ENCODE measurements at places on chromosomes 11 and 22.

- DNase-seq = no peak
Observed at GRCh38 chr22:32617903-32618302, 143.3 kb downstream of the FBXO7 start.

DNA sequence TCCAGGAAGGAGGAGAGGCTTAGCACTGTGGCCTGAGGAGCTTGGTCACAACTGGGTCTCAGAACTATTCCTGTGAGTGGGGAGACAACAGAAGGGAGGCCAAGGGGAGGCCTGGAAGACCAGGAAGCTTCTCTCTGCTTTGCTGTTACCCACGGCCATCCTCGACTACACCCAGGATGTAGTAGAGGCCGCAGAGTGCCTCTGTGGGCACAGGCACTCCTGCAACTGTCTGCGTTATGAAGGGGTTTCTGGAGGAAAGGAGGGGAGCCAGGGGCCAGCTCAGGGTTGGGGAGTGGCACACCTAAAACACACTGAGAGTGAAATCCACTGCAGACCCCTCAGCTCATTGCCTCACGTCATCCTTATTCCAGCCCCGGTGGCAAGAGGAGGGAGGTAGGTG lies 3.8 kb upstream of the MFRP start:
- no peak for DNase-seq

GRCh38 chr11:3964056-3964455 lies 108.6 kb downstream of the STIM1 start:
- DNase-seq = no peak

GRCh38 chr22:27919942-27920755 lies 1.1 kb upstream of the PITPNB start:
- no peak for DNase-seq

DNA sequence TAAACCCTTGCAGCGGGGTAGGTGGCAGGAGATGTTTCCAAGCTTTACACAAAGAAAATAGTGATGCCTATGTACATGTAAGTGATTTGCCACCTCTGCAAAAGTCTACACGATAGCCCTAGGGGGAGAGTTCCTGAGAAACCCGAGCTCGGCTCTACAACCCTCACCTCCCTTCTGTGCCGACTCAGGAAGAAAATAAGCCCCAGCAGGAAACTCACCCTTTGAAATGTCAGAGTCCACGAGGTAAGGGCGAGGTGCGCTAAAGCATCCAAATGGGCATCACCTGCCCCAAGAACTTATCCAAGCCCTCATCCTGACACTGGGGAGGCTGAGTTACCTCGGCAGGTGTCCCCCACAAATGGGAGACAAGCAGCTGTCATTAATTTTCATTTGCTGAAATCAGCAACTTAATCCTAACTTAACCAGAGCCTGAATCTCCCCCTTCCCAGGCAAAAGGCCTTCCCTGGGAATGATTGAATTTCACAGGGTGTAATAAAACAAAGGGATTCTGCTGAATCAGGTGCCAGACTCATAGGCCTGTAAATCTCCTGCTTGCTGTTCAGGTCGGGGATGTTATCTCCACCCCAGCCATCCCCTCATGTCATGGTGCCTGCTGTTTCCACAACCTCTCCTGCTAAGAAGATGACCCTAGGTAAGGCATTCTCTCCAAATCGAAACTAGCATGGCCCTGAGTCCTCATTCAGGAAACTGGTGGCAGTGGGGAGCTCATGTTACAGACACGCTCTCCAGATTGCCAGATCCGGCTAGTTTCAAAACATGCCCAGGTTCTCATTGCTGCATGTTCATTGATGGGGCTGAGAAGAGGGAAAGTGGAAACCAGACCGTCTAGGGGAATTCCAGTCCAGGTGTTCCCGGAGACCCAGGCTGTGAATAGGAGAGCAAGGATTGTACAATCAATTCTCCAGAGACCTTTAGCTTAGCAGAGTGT lies 105.3 kb upstream of the KIRREL3 start:
- DNase-seq = peak; percentile 95

DNA sequence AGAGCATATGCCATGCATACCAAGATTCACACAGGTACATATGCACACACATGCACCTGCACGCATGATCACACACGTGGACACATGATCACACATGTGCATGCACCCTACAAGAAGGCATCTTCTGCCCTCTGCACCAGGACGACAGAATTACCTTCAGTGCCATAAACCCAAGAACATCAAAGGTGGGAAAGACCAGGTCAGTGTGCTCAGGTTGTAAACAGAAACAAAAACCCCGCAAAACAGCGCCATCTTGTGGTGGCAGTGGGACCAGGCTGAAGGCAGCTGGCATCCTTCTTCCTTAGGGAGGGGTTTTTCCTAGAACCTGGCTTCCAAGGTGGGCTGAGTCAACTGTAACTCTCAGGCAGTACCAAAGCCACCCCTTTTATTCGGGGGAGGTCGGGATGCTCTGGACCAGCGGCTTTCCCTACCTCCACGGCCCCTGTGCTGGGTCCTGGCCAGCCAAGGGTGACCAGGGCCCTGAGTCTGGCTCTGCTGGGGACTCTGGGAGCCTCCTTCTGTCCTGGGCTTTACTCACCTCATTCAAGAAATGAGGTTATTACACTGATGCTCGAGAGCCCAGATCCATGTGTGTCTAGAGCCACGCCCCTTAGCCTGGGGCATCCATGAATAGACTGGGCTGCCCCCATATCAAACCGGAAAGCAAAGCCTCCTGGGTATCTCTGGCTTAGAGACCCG lies 69.4 kb upstream of the FGF3 start:
- DNase-seq = no peak

GRCh38 chr11:61978703-61979661 lies 11.5 kb upstream of the FTH1 start:
- DNase-seq = no peak

GRCh38 chr22:20638507-20638870 lies 131.1 kb downstream of the MED15 start:
- DNase-seq = no peak

- no peak for DNase-seq
Observed at GRCh38 chr22:26463101-26463661, 20.4 kb downstream of the HPS4 start.

GRCh38 chr11:112403432-112403831 lies 142.8 kb upstream of the PLET1 start:
- no peak for DNase-seq

- no peak for DNase-seq
Observed at GRCh38 chr22:41177622-41178424, 27.3 kb upstream of the L3MBTL2 start.

GRCh38 chr22:42300259-42301076 lies 30.0 kb upstream of the TCF20 start:
- DNase-seq = no peak

DNA sequence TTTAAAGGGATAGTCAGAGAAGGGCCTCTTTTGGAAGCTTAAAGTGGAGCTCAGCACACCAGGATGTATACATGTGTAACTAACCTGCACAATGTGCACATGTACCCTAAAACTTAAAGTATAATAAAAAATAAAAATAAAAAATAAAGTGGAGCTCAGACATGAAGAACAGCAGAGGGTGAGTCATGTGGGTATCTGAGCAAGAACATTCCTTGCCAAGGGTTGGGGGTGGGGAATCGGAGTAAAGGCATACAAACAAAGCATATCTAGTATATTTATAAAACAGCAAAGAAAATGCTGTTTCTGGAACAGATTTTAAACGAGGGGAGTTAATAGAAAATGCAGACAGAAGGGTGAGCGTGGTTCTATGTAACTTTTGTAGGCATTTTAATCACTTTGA lies 562.6 kb upstream of the ANO3 start:
- DNase-seq = no peak

DNA sequence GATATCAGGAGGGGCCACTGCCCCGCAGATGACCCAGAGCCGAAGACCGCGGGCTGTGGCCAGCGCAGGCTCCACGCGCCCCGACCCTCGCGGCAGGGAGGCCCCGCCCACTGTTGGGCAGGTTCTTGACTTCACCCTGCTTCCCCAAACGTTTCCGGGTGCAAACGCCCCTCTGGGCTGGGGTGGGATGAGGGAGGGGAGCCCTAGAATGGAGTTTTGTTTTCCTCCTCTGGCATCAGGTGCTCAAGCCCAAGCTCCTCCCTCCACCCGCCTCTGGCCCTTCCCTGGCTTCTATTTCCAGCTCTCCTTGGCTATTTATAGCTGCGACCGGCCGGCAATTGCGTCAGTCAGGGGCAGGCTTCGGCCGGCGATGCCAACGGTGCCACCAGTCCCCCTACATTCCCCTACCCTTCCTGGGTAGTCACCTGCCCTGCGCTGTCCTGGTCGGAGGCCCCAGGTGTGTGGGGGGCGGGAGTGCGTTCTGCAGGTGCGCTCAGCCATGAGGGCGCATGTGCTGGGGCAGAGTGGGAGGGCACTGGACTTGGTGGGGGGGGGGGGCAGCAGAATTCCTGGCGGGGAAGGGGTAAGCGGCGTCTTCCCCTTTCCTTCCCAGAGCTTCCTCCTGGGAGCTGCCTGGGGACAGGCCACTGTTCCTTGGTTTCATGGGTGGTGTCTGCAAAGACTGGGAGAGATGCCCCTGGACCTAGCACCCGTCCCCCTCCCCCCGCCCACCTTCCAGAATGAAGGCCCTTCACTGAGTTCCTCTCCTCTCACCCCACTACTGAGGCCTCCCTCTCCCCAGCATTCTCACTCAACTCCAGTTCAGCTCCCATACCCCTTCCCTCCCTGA lies 23.6 kb downstream of the DUSP8 start:
- no peak for DNase-seq

DNA sequence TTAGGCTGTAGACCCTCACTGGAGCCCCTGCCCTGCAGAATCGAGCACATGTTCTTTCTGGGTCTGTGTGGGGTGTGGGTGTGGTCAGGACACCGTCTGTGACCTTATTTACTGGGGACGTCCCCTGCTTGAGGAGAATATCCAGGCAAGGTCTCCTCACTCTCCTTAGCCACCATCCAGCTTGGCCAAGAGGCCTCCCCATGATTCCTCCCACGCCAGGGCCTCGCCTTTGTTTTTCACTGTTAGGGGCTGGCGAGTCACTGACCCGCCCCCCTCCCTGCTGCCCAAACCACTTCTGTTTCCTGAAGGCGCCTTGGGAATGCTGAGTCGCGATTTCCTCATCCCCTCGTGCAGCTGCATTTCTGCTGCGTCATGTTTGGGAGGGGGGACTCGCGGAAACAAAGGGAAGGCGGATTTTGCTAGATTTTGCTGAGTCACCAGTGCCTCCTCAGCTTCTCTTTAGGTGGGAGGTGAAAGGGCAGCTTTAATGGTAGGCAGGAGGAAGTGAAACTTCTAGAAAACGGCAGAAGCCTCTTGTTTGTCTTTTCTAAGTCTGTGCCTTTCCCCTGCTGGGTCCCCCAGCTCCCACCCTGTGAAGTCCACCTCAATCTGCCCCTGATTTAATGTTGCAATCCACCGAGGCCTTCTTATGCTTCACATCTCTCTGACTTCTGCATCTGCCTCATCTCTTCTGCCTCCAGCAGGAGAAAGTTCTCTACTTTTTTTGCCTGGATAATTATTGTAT lies 4.0 kb upstream of the HMOX1 start:
- peak; percentile 91 for DNase-seq

DNA sequence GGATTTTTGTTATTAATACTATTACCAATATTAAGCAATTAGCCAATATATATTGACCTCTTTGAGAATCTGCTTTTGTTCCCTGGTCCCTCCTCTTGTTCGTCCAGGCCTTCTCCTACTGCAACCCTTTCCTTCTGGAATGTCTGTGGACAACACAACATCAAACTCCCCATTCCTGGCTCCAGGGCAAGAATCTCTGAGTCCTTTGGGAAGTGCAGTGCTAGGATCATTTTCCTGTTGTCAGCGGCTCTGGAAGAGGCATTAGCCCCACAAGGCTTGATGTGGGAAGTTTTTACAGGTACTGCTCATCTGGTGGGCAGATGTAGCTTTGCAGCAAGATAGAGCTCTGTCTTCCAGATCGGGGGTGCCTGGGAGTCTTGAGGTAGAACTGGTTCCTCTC lies 74.3 kb downstream of the RPUSD4 start:
- DNase-seq = no peak

DNA sequence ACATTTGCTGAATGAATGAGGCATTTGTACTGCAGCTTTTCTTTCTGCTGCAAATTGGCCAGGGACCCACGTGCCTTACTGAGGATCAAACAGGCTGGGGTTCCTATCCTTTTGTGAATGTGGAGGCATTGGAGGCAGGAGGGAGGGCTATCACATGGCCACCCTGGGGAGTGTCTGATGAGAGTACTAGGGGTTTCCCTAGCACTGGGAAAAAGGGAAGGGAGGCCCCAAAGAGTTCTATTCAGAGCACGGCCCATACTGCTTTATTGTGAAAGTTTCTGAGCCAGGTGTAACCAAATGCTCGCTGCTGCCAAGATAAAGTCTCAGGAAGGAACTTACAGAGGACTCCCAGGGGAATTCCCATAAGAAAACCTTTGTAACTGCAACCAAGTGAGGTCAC lies 78.4 kb upstream of the ANO1 start:
- no peak for DNase-seq

- no peak for DNase-seq
Observed at GRCh38 chr11:28289444-28289843, 181.3 kb downstream of the METTL15 start.

GRCh38 chr11:90874281-90874680 lies 651.4 kb upstream of the CHORDC1 start:
- DNase-seq = no peak

DNA sequence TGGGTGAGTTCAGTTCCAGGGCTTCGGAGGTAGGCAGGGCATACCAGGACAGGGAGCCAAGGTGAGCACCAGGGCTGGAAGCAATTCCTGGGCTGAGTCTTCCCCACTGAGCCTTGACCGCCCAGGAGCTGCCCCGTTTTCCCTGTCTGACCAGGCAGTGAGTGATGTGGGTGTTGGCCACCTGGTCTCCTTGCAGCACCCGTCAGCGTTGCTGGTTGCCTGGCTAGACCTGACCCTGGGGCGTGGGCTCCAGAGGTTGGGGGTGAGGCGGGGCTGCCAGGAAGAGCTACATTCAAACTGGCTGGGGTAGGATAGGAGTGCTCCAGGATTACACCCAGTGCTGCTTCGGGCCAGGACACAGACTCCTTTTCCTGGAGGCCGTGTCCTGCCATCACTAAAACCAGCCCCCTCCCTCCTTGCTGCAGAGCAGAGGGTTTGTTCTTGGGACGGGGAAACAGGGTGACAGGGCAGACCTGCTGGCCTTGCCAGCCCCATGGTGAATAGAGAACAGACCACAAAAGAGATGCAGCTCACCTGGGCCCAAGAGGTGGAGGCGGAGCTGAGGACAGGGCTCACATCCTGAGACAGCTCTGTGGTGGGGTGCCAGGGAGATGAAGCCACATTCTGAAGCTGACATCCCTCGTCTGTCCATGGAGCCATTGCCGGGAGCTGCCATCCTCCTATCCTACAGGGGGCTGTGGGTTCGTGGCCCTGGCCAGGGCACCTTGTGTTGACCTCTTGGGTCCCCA lies 14.2 kb downstream of the INCENP start:
- DNase-seq = no peak

Measured in NCI-H1436 treated with DMSO at 0.1 percent for 48 hours (cell line).